ENCODE measurements at places on chromosomes 11 and 22. TPM values are rescaled to one million over a fixed set of nuclear protein-coding genes. Genes with fewer than 3 reads are reported as not detected.

The HNRNPUL2 gene
- 30.7 TPM for total RNA-seq

The KRTAP5-11 gene
- not detected for total RNA-seq

The KRTAP5-7 gene
- not detected for total RNA-seq

The SCUBE2 gene
- total RNA-seq, result 36.3 TPM

The SYT9 gene
- 2.9 TPM for total RNA-seq

The CDHR5 gene
- total RNA-seq, result not detected

The CNGA4 gene
- total RNA-seq, result not detected

The TEX12 gene
- total RNA-seq, result not detected

The DEPDC7 gene
- total RNA-seq, result 2.5 TPM

The NXPE2 gene
- not detected for total RNA-seq

The OR52E8 gene
- not detected for total RNA-seq

The CCDC87 gene
- 0.74 TPM for total RNA-seq

The PARVA gene
- total RNA-seq, result 51.1 TPM

The SPECC1L gene
- total RNA-seq, result 38.8 TPM

The SLC6A5 gene
- total RNA-seq, result not detected

The ESAM gene
- 34.9 TPM for total RNA-seq

The TAF10 gene
- total RNA-seq, result 48.1 TPM

The KRTAP5-4 gene
- not detected for total RNA-seq

The SLC35E4 gene
- total RNA-seq, result 6.4 TPM

All from vagina (tissue), 2 donors.